ENCODE measurements at places on chromosomes 1 and 21. TPM values are rescaled to one million over a fixed set of nuclear protein-coding genes. Genes with fewer than 3 reads are reported as not detected.
A peak's percentile ranks its signal among the peaks of the same experiment; 100 is the strongest.

GRCh38 chr1:207987164-207987563, 76.2 kb upstream of the CD34 start:
- no peak for DNase-seq

- no peak for DNase-seq
Observed at GRCh38 chr1:46102769-46103476, 29.5 kb downstream of the PIK3R3 start.

GRCh38 chr1:154326546-154327465, 1.5 kb downstream of the ATP8B2 start:
- no peak for DNase-seq

- no peak for DNase-seq
Observed at GRCh38 chr1:172323686-172324085, 96.8 kb upstream of the C1orf105 start.

DNA sequence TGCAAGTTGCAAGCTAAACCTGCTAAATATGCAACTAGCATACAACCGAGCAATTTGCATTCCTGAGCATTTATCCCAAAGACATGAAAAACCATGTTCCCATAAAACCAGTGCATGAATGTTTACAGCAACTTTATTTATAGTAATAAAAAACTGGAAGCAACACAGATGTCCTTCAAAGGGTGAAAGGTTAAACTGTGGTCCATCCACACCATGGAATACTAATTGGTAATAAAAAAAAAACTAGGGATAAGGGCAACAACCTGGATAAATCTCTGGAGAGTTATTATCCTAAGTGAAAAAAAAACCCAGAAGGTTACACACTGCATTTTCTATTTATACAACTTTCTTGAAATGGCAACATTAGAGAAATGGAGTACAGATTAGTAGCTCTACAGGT, 474.1 kb downstream of the SMYD3 start:
- DNase-seq, result no peak

DNA sequence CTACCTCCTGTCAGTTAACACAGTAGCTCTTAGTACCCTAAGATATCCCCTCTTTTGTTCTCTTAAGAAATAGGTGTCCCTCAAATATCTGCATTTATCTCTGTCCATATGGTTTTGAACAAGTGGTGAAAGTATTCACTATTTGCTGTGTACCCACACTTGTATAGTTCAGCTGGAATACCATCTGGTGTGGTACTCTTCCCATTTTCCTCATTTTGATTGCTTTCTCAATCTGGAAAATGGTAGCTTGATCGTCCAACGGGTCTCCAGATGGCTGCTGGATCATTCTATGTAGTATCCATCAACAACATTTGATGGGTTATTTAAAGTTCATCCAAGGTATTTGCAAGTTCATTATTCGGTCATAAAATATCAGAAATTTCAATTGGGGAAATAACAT, 100.3 kb upstream of the DPYD start:
- DNase-seq, result no peak

DNA sequence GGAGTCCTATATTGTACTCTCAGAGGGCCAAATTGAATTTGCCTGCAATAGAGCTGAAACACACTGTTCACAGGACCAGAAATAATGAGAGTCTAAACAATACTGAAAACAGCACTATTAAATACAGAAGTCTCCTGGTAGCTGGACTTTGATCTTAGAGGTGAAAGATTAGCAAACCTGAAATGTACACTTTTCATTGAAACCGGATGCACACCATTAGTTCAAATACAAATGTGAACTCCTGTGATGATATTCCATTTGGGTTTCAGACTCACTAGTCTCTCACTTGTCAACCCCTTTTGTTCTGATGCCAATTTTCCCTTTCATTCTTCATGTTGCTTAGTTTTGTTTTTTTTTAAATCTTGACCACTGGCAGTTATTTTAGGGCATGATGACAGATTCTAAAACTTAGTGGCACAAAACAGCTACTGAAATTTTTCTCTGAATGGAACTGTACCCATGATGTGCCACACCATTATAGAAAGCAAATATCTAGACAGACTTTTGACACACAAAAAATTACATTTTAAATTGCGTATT, 5.9 kb upstream of the TNFSF4 start:
- no peak for DNase-seq

DNA sequence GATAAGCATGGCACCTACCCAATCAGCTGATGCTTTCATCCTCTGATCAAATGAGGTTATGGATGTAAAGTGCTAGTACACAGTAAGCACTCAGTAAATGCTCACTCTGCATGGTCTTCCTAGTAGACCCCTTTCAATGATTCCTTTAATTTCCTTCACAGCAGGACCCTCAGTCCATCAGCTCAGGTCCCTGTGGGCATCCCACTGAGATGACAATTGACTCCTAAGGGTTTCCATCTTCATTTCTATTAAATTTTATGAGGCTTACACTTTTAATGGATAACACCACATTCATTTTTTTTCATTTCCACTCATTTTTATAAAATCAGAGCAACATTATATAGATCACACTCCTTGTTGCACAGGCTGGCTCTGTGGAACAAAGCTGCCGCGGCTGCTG, 12.8 kb downstream of the RHOU start:
- DNase-seq, result no peak

GRCh38 chr1:244659694-244660093, 6.8 kb downstream of the DESI2 start:
- DNase-seq, result no peak

- no peak for DNase-seq
Observed at GRCh38 chr21:43597052-43597451, 62.2 kb downstream of the HSF2BP start.

GRCh38 chr1:223229756-223230155, 86.7 kb upstream of the TLR5 start:
- DNase-seq, result no peak

- peak; percentile 69 for DNase-seq
Observed at GRCh38 chr1:117562581-117563491, 43.0 kb upstream of the TENT5C start.

GRCh38 chr1:21689661-21690372, 20.7 kb upstream of the RAP1GAP start:
- DNase-seq, result no peak

- no peak for DNase-seq
Observed at GRCh38 chr21:41680444-41681347, 86.2 kb downstream of the RIPK4 start.

GRCh38 chr1:179251675-179252074, 22.2 kb upstream of the ABL2 start:
- no peak for DNase-seq

- no peak for DNase-seq
Observed at GRCh38 chr1:61244114-61244513, 161.8 kb downstream of the NFIA start.

GRCh38 chr1:67921725-67922489, 88.6 kb upstream of the GNG12 start:
- no peak for DNase-seq

Gene KLF17
- total RNA-seq, result not detected

Gene FYB2
- total RNA-seq, result not detected

Gene LRRN2
- 5.7 TPM for total RNA-seq

Gene FCRL4
- total RNA-seq, result not detected

Gene S100A8
- 674 TPM for total RNA-seq

Gene STXBP3
- 42.4 TPM for total RNA-seq

Gene TEX38
- total RNA-seq, result not detected

Gene RNF223
- total RNA-seq, result not detected

Gene AGO4
- 18.5 TPM for total RNA-seq

Gene PRRX1
- 46.2 TPM for total RNA-seq

Gene FAM163A
- total RNA-seq, result not detected

Gene MPZ
- total RNA-seq, result 5.5 TPM

Gene SLFNL1
- total RNA-seq, result 0.22 TPM

Gene NRIP1
- 57.8 TPM for total RNA-seq

Gene TPTE
- total RNA-seq, result not detected

Gene BPNT1
- total RNA-seq, result 22.1 TPM

Gene AMY1A
- total RNA-seq, result not detected

Gene PGLYRP3
- not detected for total RNA-seq

Data from mesenteric fat pad (tissue), 1 donor.